Fibroblast of upper back skin (primary cell): ENCODE measurements at places on chromosomes 2 and 18.

DNA sequence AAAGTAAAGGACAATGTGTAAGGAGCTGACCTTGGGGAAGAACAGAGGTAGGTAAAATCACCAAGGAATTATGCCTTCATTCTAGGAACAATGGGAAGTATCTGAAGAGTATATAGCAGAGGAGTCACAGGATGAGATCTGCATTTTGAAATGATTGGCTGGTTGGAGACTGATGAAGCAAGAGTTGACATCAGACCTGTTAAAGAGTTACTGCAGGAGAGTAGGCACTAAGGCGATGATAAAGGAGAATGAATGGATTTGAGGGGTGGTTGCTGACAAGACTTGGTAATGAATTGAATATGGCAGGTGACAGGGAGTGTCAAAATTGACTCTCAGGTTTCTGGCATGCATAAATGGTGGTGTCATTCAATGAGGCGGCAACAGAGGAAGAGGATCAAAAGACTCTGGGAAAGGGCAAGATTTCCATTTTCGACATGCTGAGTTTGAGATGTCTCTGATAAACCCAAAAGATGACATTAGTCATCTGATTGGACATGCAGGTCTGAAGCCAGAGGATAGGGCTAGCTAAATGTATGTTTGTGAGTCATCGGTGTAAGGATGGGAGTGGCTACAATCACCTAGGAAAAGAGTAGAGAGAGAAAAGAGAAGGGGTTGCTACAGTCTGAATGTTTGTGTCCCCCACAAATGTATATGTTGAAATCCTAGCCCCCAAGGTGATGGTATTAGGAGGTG lies 236.5 kb downstream of the DYM start:
- DNase-seq = no peak

DNA sequence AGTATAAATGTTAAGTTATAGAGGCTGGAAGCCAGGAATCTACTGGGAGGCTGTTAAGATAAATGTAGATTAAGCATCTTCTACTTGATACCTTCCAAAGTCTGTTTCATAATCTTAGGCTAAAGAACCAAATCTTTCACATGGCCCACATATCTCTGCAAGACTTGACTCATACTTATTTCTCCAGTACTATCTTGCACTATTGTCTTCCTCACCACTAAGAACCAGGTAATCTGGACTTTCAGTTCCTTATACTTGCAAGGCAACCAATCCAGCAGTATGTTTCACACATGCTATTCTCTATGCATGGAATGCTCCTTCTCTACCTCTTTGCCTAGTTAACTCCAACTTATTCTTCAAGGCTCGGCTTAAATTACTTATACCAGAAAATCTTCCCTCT lies 62.2 kb downstream of the RBMS1 start:
- DNase-seq = no peak

DNA sequence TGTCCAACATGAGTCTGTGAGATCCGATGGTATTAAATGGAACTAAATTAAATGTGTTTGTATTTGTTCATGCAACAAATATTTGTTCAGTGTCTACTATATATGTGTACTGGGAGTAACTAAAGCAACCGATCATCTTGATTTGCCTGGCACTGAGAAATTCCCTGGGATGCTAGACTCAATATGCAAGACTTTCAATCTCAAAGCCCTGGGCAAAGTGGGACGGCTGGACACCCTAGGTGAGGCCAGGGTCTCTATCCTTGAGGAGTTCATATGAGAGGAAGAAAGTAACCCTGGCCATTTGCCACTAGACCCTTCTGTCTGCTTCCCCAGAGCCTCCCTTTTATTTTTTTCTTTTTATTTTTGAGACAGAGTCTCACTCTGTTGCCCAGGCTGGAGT lies 44.0 kb upstream of the HPCAL1 start:
- no peak for DNase-seq

- peak; percentile 80 for DNase-seq
Observed at GRCh38 chr2:26184555-26185303, 11.8 kb downstream of the GAREM2 start.

DNA sequence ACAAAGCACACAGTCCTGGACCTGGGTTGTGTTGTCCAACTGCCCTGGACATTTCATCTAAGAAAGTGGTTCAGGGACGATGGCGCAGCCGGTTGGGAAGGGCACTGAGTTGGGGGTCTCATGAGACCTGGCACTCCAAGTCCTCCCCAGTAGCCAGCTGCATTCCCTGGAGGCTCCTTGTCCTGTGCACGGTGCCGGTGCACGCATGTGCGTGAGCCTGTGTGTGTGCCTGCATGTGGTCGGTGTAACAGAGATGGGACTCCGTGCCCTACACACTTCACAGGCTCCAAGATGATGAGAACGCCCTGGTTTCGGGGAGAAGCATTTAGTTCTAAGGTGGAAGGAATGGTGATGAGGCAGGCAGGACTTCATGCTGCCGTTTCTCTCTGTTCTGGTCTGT lies 124.9 kb upstream of the PXDN start:
- no peak for DNase-seq
